ENCODE measurements at places on chromosomes 16 and 17. TPM values are rescaled to one million over a fixed set of nuclear protein-coding genes. Genes with fewer than 3 reads are reported as not detected.

HEXIM1 gene
- 24.3 TPM for total RNA-seq

FBXW10 gene
- total RNA-seq = 0.09 TPM

KRT17 gene
- total RNA-seq = 21,525 TPM

KRTAP17-1 gene
- not detected for total RNA-seq

EFNB3 gene
- 2.0 TPM for total RNA-seq

WFIKKN2 gene
- not detected for total RNA-seq
